Foreskin keratinocyte (primary cell): ENCODE measurements at places on chromosomes 16 and 17. TPM values are rescaled to one million over a fixed set of nuclear protein-coding genes. Genes with fewer than 3 reads are reported as not detected.

DNA sequence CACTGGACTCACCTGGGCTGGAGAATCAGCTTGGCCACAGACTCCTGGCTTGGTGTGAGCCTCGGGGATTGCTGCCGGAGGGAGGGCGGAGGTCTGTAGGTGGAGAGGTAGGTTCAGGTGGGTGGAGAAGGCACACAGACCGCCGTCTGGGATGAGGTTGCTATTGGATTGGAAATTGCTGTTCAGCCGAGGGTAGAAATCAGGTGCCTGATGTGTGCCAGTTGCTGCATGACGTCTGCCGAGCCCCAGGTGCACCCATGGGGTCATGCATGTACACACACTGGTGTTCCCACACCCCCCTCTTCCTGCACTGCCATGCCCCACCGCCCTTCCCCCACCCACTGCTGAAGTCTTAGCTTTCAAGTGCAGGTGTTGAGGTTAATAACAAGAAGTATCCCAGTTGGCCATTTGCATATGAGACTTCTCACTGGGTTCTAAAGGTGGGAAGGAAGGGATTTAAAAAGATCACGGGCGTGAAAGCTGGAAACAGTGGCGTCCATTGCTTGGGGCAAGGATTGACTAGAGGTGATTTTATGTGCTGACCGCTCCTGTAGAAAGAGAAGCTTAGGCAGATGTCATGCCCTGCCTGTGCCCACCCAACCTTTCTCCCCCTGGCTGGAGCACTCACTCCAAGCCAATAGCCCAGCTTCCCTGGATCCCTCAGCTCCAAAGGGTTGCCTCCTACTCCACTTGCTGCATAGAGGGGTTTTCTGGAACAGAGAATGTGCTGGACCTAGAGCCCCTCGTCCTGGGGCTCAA, 193.6 kb downstream of the CCDC182 start:
- DNase-seq: no peak

DNA sequence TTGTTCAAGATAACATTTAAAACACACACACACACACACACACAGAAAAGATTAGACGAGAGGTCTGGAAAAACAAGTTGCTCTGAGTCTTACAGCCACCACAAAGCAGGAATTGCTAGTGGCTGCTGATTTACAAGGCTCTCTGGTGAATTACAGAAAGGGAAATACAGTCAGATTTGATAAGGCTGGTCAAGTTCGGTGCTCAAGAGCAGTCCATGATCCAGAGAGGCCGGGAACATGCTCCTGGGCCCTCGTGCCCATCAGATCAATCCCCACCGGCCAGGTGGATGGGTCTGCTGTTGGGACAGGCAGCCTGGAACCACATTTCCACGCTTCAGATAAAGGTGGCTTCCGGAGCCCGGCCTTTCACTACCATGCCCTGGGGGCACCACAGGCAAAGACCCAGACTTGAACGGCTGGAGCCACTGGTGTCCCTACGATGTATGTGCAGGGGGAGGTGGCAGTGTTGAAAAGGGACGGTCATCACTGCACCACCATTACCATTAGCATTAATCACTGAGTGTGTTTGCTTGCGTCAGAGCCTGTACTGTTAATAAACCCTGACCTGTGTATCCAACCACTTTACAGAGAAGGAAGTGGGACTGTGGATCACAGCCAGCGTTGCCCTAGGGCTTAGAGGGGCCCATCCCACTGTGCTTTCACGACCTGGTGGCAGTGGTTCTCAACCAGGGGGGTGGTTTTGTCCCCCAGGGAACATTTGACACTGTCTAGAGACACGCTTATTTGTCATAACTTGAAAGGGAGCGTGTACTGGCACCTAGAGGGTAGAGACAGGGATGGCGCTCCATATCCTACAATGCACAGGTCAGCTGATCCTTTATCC, 95.1 kb downstream of the XYLT1 start:
- DNase-seq: peak; percentile 26

GRCh38 chr16:72278301-72278700, 106.3 kb upstream of the PMFBP1 start:
- no peak for DNase-seq

- no peak for DNase-seq
Measured at GRCh38 chr16:83366228-83366627, 441.6 kb upstream of the HSBP1 start.

DNA sequence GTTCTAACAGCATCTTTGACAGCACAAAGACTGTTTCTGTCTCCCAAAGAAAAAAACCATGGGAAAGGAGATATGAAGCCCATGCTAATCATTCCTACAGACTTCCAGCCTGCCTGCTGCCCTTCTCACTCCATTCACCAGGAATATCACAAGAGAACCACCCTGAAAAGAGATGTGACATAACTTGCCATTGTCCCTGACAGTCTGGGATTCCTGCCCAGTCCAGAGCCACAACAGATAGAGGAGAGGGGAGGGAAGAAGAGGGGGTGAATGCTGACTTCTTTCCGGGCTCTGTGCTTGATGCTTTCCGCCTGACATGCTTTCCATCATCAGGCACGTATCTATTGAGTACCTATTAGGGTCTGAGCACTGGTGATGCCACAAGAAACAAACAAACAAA, 31.6 kb upstream of the ASIC2 start:
- no peak for DNase-seq

DNA sequence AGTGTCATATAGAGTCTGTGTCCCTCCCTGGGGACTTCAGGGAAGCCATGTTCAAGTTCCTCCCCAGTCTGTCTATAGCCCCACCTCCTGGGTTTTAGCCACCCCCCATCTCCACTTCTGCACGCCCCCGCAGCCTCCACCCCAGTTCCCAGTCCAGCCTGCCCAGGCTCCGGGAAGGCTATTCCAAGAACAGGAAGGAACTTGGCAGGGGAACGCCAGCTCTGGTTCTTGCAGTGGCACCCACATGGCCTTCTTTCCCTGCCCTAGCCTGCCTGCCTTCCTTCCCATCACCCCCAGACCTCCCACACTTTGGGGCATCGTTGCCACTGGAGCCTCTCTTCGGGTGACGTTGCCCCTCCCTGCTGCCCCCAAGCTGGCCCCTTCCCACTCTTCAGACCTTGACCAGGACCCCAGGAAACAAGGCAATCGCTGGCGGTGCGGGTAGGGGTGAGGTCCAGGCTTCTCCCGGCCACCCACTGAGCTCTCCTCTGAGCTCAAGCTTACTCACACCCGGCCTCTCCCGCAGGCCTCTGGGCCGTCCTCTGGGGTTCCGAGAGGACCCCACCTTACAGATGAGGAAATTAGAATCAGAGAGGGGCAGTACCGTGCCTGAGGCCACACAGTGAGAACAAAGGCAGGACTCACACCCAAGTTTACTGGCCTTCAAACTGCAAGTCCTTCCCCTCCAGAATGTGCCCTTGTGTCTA, 9.2 kb upstream of the CES4A start:
- no peak for DNase-seq

DNA sequence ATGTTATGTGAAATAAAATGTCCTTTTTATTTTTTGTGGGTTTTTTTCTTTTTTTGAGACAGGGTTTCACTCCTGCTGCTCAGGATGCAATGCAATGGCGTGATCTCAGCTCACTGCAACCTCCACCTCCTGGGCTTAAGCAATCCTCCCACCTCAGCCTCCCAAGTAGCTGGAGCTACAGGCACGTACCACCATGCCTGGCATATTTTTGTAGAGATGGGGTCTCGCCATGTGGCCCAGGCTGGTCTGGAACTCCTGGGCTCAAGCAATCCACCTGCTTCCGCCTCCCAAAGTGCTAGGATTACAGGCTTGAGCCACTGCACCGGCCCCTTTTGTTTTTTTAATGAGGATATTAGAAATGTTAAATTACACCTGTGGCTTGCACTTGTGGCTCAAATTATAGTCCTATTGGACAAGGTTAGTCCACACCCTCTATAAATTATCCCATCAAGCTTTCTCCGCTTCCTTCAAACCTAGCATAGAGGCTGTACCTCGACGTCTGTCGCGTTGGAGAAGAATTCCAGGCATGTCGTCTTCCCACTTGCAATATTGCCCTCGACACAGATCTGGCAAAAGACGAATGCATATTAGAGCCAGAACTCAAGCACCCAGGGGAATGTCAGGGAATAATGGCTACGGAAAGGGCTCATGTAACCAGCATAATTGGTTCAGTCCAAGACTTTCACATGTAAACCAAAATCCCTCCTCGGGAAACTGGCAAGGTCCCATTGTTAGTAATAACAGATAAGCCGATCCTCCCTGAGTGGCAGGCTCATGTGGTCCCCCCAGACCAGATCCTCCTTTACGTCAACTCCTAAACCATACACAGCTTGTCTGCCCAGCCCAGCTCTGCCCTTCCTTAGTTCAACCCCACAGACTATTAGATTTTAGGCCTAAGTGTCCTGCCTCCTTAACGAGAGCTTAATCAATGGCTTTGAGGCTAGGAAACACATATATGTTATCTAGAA, 8.2 kb downstream of the TK2 start:
- no peak for DNase-seq

DNA sequence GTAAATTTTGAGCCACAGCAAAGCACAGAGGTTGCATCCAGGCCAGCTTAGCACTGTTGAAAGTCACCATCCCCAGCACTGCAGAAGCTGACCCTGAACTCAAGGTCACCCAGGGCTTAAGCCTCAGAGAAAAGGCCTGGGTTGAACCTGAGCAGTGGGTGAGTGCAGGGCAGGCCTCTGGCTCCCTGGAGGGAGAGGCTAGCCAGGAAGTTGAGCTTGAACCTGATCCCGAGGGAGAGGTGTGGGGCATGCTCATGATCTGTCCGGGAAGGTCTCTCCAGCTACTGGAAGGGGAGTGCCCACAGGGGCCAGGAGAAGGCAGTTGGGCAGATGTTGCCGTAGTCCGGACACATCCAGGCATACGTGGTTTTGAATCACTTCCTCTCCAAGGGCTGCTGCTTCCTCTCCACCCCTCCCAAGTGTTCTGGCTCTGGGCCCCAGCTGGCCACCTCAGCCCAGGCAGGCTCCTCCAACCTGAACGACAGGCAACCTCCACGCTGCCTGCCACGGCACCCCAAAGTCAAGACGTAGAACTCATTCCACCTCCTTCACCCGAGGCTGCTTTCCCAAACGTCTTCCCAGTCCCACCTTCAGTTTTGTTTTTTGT, 18.4 kb downstream of the CARHSP1 start:
- peak; percentile 61 for DNase-seq

DNA sequence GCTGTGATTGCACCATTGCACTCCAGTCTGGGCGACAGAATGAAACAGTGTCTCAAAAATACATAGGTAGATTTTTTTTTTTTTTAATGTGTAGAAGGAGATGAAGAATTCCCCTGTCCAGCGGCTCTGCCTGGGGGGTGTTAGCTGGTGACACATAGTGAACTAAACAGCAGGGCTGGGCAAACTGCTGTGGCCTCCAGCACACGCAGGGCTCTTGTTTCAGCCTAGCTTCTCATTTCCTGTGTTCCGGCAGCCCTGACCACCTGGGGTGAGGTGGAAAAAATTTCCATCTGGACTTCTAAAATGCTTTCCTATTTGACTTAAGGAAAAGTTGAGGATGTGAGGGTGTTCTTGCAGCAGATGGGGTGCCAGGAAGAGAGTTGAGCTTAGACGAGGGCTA, 33.3 kb upstream of the RGS9 start:
- peak; percentile 65 for DNase-seq

DNA sequence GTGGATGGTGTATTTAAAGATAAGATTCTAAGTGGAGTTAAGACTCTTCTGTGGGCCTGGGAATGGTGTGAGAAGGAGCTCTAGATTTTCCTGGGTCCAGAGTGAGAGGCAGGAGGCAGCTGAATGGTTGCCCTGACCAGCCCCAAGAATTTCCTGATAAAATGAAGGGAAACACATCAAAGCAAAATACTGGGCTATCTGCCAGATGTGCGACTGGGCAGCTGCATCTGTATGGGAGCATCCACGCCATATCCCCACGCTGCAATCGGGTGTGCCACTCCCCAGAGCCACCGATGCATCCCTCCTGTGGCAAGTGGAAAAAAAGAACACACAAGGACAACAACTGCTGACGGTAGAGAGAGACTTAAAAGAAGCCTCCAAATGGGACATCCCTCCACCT, 84.3 kb upstream of the COX10 start:
- DNase-seq: no peak

DNA sequence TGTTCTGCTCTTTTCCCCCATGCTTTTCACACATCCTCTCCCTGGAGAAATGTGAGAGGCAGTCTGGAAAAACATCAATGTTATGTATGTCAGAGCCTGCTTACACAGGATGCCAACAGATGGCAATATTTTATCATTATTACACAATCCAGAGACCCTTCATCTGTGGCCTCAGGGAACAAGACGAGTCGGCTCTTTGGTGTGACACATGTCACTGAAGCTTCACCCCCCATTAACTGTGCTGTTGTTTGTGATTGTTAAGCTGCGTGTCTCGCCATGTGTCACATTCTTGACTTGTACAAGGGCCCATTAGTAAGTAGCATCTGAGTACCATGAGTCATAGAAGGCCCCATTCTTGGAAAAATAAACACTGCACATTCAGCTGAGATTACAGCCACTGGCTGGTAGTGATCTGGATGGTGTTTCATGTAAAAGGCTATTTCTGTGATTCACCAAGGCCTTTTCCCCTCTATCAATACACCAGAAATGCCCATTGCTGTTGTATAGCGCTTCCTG, 682.1 kb upstream of the SOX9 start:
- DNase-seq: peak; percentile 96

- peak; percentile 41 for DNase-seq
Measured at GRCh38 chr17:8801135-8801840, 2.1 kb upstream of the MFSD6L start.

DNA sequence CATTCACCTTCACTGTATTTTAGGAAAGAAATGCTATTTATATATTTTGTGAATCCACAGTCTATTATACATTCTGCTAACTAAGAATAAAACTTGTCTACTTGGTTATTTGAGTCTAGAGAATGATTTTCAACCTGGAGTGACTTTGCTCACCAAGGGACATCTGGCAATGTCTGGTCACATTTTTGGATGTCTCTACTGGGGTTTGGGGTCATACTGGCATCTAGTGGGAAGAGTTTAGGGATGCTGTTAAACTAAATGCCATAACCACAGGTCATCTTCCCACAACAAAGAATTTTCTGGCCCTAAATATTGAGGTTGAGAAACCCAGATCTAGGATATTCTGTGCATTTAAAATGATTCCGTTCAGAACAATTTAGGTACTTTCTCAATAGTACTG, 26.0 kb downstream of the KCNJ16 start:
- no peak for DNase-seq

Gene CYTH1
- total RNA-seq: 23.4 and 27.4 TPM in 2 replicates

Gene TBC1D3E
- not detected in 2 replicates for total RNA-seq

Gene RNU2-1
- total RNA-seq: not detected in 2 replicates

Gene SCN4A
- not detected in 2 replicates for total RNA-seq

Gene USP7
- total RNA-seq: 72.6 and 75.9 TPM in 2 replicates

Gene MYH8
- not detected in 2 replicates for total RNA-seq

Gene CLEC3A
- total RNA-seq: not detected in 2 replicates

Gene TNFRSF17
- not detected in 2 replicates for total RNA-seq

Gene PPM1D
- 5.0 and 5.2 TPM in 2 replicates for total RNA-seq

Gene THOC6
- 30.2 and 39.4 TPM in 2 replicates for total RNA-seq
